ENCODE measurements at places on chromosomes 7 and 10.
A peak's percentile ranks its signal among the peaks of the same experiment; 100 is the strongest.

DNA sequence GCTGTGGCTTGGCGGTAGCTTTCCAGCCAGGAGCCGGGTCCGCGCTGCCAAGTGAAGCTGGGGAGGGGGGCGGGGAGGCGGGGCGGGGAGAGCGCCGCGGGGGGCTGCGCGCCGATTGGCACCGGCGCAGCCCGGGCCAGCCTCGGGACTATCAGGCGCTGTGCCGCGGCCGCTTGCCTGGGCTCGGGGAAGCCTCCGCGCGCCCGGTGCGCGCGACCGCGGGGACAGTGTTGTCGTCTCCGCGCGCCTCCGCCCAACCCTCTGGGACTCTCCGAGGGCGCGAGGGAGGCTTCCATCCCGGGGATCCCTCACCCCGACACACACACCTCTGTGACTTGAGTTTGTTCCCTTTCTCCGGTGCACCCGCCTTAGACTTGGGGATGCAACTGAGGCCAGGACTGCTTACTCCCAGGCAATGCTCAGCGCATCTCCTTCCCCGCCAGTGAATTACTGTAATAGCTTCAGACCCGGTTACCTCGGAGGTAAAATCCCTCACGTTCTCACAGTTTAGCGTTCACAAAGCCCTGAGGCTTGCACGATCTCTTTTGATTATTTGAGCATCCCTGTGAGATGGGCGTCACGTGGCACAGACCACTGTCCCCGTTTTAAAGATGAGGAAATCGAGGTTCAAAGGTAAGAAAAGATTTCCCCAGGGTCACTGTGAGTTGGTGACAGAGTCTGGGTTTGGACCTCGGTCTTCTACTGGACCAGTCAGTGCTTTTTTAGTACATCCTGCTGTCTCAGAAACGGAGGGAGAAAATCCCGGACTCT lies at the start of gene NKX1-2:
NKX1-2 (minus strand) TSS at position 24 of the 771 bp plus-strand sequence. CDS start 92 bp downstream, outside the sequence.
- DNase-seq: no peak

DNA sequence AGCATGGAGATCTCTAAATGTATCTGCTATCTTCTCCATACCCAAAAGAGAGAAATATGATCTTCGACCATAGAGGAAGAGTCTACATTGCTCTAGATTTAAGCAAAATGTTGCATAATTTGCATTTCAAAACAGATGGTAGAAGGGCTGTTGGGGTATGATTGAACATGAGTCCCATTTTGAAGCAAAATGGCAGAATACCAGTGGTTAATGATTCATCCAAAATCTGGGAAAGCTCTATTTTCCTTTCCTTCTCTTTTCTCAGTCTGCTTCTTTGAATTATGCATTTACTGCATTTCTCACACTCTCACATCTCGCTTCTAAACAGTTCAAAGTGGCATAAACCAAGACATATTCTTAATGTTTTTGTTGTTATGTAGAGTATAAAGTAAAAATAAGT lies 178.5 kb downstream of the MACC1 start:
- no peak for DNase-seq

DNA sequence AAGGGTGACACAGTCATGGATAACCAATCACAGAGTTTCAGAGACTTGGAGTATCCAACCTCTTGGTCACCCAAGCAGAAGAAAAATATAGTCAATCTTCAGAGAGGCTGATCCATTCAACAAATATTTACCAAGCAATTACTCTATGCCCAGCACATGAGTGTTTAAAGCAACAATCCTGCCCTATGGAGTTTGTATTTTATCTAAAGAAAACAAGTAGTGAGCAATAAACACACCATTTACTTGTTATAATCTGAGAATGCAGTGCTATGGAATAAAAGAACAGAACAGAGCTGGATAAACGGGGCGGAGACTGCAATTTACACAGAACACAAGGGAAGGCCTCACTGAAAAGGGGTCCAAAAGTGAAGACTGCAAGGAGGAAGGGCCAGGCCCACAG lies 63.8 kb downstream of the GRB10 start:
- DNase-seq: no peak

- DNase-seq: no peak
Observed at GRCh38 chr7:1160670-1161021, 650 bp upstream of the ZFAND2A start.

GRCh38 chr10:131651674-131652437 lies 249.0 kb upstream of the PPP2R2D start:
- DNase-seq: no peak

GRCh38 chr10:47009215-47009838 lies 98.1 kb downstream of the PTPN20 start:
- DNase-seq: no peak

DNA sequence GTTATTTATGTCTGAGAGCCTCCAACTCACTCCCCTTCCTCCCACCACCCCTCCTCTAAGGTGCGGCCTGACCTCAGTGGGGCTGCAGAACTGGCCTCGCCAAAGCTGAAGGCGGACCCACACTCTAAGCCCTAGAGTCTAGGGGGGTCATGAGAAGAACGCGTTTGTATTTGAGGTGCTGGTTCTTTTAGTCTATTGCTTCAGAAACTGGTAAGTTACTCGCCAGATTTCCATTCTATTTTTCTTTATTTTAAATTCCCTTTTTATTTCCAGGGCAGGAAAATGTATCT lies 357.5 kb downstream of the DNAJB6 start:
- DNase-seq: no peak

- DNase-seq: no peak
Observed at GRCh38 chr10:21329995-21330627, 195.4 kb downstream of the SKIDA1 start.

DNA sequence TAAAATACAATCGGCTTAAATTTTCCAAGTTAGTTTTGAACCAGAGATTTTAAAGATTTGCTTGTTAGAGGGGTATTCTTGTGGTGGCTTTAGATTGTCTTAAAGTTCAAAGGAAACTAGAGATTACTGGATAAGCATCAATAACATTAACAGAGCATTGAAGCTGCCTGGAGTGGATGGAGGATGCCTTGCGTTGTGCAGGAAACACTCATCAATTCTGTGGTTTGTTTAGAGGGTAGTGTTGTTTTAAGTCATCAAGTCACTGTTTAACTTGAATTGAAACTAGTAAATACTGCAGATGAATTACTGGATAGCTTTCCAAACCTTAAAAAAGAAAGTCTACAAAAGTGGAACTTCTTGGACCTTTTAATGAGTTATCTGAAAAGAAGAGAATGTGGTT lies 218.6 kb downstream of the CELF2 start:
- DNase-seq: peak; percentile 80

Measured in activated CD4-positive, alpha-beta T cell treated with anti-CD3 and anti-CD28 coated beads, Interleukin-2, Interleukin-6, amounts not matched to agents 100 ng/mL and 50 ng/mL, durations not matched to agents 16 hours and 8 hours (primary cell).